ENCODE measurements at places on chromosomes 2 and 18. TPM values are rescaled to one million over a fixed set of nuclear protein-coding genes. Genes with fewer than 3 reads are reported as not detected.

Gene TUBA3E
- polyA plus RNA-seq = 0.15 TPM

Gene ZNF638
- 118 TPM for polyA plus RNA-seq

DNA sequence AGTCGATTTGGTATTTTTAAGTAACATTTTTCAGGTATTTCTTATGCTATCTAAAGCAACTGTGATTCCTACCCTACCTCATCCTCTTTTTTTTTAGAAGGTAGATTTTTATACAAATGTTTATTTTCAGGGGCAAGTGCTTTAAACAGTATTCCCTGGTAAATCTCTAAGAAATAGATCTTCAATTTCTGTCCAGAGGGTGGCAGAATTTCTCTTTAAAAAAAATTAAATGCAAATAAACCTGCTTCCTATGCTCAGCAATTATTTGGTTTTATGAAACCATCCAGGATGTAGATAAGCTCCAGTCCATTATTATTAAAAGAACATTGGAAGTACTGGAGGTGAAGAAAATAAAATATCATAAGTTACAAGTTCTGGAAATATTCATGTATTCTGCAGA is 191.9 kb downstream of the MYO3B start:
- peak; percentile 13 for DNase-seq

Gene TANC1
- polyA plus RNA-seq = 13.8 TPM

DNA sequence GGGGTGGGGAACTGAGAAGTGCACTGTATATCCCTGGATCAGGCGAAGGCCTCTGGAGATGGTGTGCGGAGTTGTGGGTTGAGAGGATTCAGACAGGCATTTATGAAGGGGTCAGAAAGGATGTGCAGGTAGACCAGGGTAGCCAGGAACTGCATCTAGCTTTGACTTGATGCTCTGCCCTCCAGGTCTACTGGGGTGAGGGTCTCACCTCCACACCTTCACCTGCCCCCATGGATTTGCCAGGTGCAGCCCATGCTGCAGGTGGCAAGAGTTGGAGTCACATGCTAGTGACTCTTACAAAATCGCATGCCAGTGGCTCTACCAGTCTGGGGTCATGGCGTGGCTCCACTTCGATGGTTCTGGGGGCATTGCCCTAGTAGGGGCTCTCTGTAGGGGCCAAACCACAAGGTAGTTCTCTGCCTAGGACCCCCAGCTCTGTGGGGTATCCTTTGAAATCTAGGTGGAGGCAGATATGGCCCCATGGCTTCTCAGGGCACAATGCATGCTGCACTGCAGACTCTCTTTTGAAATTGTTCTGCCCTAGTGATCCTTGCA is 18.9 kb upstream of the KCNF1 start:
- DNase-seq = no peak

Gene YWHAQ
- polyA plus RNA-seq = 262 TPM

- DNase-seq = no peak
Observed at GRCh38 chr18:5601188-5601624, 57.4 kb upstream of the EPB41L3 start.

GRCh38 chr2:105919826-105920225 is 175.1 kb downstream of the NCK2 start:
- DNase-seq = no peak

GRCh38 chr2:160268151-160268781 is 68.2 kb upstream of the ITGB6 start:
- DNase-seq = no peak

DNA sequence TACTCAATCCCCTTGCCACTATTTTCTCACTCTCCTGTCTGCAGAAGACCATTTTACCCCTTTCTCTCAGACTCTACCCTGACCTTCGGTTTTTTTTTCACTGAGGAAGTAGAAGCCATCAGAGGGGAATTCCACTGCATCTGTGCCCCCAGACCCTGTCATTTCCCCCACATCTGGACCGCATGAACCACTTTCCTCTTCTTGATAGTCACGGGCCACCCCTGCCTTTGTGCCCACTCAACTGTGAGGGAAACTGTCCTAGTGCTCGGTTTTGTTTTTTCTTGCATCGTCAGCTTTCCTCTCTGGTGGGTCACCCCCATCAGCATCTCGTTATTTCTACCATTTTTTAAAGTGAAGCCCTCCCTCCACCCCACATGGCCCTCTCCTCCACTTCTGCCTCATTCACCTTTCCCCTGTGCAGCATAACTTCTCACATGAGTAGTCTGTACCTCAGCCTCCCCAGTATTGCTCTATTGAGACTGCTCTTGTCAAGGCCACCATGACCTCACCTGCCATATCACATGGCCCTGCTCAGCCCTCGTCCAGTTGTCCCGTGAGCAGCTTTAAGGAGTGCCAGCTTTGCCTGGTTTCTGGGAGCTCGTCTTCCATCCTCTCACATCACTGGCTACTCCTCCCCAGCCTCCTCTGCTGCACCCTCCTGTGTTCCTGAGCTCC is 32.4 kb downstream of the TMEM87B start:
- no peak for DNase-seq

DNA sequence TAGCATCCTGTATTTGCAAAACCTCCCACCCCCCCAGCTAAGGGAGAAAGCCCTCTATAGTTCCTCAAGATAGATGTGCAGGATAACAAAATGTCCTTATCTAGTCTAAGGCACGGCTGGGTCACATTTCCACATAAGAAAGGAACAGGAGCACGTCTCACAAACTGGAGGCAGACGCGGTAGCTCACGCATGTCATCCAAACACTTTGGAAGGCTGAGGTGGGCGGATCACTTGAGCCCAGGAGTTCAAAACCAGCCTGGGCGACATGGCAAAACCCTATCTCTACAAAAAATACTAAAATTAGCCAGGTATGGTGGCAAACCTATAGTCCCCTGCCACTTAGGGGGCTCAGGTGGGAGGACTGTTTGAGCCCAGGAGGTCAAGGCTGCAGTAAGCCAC is 9.3 kb downstream of the SF3B1 start:
- DNase-seq = no peak

GRCh38 chr18:48293954-48294898 is 115.0 kb downstream of the ZBTB7C start:
- DNase-seq = peak; percentile 71

Gene MOCOS
- polyA plus RNA-seq = 0.37 TPM

- DNase-seq = no peak
Observed at GRCh38 chr18:79302120-79302519, 93.6 kb upstream of the NFATC1 start.

Gene VAMP8
- 13.6 TPM for polyA plus RNA-seq

DNA sequence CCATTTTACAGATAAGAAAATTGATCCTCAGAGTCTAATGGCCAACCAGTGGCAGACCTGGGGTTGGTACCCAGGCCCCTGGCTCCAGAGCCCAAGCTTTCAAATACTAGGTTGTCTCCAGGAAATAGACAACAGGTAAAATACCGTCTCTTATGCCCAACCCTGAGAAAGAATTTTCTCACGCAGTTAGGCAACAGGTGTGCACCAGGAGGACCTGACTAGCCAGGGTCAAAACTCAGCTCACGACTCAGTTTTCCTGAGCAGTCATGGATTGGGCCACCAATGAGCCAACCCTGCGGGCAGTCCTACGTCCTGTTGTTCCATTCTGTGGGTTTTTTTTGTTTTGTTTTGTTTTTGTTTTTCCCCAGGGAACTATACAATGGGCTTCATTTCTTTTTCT is 13.5 kb downstream of the TRIB2 start:
- DNase-seq = no peak

Gene WDR35
- polyA plus RNA-seq = 7.8 TPM

Gene THSD7B
- polyA plus RNA-seq = 0.71 TPM

Gene KCMF1
- 46.5 TPM for polyA plus RNA-seq

DNA sequence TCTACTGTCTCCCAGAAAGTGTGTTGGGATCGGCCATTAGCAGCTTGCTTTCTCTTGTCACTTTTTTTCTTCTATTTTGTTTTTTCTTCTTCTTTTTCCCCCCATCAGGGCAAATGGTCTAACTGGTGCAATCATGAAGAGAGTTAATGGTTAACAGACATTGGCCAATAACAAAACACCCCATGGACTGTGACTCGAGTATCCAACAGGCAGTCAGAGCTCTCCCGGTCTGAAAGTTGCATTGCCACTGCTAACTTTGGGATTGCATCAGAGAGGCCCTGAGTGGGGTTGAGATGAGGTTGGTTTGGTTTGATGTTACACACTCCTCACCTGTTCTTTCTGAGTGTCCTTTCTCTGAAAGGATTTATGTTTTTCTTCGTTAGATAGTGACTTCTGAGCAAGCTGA is 12.9 kb upstream of the SNORC start:
- no peak for DNase-seq

- DNase-seq = peak; percentile 15
Observed at GRCh38 chr18:36756242-36756641, 72.6 kb downstream of the TPGS2 start.

Gene CHRND
- 134 TPM for polyA plus RNA-seq

Gene FSIP2
- polyA plus RNA-seq = 2.3 TPM

Gene SERPINB12
- polyA plus RNA-seq = 1.8 TPM

DNA sequence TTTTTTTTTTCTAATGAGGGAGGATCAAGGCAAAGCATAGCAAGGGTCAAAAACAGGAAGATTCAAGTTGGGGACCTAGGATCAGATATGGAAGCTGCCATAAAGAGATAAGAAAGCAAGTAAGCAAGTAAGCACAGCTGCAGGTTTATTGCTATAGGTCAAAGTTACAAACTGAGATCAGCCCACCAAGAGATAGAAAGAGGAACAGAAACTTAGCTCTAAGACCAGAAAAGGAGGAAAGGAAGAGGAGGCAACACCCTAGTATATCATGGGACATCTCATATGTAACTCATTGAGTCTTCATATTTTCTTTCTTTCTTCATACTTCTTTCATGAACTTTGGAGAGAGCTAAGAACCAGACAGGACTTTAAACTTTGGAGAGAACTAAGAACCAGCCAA is 295.9 kb upstream of the CRIM1 start:
- no peak for DNase-seq

Gene TMEM247
- not detected for polyA plus RNA-seq

DNA sequence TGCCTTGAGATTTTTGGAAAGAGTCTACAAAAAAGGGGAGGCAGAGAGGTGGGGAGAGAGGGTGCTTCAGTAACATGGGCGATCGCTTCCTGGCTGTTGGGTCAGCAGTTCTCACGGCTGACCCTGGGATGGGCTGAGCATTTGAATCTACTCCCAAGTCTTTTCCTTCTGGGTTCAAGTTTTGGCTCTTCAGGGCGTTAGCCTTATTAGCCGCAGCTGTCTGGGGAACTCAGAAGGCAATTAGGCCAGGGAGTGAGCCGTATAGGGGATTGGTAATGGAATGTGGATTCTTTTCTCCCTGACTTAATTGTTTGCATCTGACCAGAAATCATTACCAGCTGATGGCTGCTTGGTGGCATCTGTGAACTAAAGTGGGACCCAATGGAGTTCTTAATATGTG is 250.5 kb upstream of the SKOR2 start:
- no peak for DNase-seq

Measured in muscle of back (tissue), 13 donors.